ENCODE measurements at places on chromosomes 4 and X.

- DNase-seq = no peak
Observed at GRCh38 chrX:9349572-9350494, 115.0 kb upstream of the TBL1X start.

GRCh38 chrX:130874751-130875150, 28.3 kb downstream of the ENOX2 start:
- DNase-seq = no peak

- DNase-seq = no peak
Observed at GRCh38 chr4:126834854-126835253, 797.9 kb upstream of the INTU start.

GRCh38 chrX:110321081-110321480, 3.2 kb upstream of the AMMECR1 start:
- no peak for DNase-seq

DNA sequence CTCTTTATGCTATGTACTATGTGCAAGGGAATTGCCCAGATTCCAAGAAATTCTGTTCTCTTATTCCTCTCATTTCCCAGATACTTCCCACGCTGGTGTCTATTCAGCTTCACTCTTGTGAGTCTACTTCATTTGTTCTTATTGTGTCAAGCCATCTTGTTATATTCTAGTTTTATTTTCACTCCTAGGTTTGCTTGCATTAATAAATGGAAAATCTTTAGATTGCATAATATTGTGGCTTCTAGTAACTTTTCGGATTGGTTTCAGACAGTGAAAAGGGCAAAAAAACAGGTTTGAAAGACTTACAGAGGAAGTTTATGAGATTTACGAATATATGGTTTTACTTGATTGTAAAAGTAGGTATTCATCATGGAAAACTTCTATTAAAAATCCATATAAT, 128.4 kb downstream of the BTC start:
- DNase-seq = no peak

DNA sequence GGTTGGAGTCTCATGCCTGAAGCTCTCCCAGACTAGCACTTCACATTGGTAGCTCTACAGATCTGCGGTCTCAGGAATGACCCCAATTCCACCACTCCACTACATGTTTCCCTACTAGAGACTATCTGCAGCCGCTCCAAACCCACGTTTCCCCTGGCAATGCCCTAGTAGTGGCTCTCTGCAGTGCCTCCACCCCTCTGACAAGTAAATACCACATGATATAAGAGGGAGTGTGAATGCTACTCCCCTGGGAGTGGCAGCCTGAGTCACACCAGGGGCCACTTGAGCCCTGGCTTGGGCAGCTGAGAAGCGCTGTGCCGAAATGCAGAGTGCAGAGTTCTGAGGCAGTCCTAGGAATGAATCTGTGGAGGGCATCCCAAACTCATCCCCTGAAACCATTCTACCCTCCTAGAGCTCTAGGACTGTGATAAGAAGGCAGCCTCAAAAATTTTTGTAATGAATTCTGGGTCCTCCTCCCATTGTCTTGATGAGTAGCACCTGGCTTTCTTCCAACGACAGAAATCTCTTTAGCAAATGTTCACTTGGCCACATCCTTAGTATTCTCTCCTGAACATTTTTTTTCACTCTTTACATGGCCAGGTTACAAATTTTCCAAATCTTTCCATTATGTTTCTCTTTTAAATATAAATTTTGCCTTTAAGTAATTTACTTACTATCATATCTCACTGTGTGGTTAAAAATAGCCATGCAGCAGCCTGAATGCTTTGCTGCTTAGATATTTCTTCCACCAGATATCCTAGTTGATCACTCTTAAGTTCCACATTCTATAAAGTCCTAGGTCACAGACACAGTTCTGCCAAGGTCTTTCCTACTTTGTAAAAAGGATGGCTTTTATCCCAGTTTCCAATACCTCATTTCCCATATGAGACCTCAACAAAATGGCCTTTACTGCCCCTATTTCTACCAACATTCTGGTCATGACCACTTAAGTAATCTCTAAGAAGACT, 160.2 kb upstream of the CPEB2 start:
- no peak for DNase-seq

- no peak for DNase-seq
Observed at GRCh38 chr4:56511098-56511497, 5.5 kb downstream of the ARL9 start.

GRCh38 chr4:42483426-42484379, 86.4 kb downstream of the SHISA3 start:
- no peak for DNase-seq

- DNase-seq = no peak
Observed at GRCh38 chr4:145722561-145722960, 42.6 kb downstream of the C4orf51 start.

- DNase-seq = no peak
Observed at GRCh38 chr4:140094438-140095420, 59.3 kb downstream of the MAML3 start.

DNA sequence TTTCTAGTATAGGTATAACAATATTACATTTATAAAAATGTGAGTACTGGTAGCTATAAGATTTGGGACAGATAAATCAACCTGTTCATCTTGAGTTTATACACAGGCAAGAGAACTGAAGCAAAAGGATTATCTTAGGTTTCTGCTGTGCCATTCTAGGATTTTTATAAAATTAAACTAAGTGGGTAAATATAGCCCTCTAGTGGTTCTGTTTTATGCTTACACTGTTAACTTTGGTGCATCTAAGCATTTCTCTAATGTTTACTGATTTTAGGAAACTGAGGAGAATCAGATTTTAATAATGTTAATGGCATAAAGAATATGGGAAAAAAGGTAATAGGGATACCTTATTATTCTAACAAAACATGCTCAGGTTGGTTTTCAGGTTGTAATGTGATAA, 1.1 kb upstream of the RRH start:
- no peak for DNase-seq

GRCh38 chrX:118740276-118740889, 13.0 kb downstream of the IL13RA1 start:
- DNase-seq = no peak

DNA sequence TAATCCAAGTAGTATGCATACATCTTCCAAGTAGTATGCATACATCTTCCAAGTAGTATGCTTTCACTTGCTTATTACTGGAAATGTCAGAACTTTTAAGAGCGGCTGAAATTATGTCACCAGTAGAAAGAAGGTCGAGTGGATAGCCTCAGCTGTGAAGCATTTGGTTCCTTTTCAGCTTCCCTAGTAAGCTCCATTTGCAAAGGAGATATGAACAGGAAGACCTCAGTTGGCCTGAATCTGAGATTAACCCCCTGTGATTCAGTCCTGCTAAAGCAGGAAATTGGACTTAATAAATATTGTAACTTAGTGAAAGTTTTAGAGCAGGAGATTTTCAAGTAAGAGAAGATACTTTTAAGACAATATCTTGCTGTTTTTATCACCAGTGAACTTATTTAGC, 48.1 kb downstream of the PCDH7 start:
- no peak for DNase-seq

GRCh38 chr4:155602351-155603140, 64.1 kb upstream of the GUCY1A1 start:
- no peak for DNase-seq

DNA sequence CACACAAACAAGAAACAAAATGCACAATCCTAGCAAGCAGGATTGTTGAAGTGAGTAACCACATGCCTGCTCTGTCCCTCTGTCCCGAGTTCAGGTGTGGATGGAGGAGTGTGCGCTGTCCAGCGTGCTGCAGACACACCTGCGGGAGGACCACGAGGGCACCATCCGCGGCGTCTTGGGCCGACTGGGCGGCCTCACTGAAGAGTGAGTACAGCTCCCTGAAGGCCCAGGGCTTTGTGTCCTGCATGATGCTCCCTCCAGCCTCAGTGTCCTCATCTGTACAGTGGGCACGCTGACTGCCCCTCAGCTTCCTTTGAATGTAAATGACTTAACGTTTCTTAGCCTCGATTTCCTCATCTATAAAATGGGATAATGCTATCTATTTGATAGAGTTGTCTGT, 82.5 kb downstream of the EVC start:
- no peak for DNase-seq

DNA sequence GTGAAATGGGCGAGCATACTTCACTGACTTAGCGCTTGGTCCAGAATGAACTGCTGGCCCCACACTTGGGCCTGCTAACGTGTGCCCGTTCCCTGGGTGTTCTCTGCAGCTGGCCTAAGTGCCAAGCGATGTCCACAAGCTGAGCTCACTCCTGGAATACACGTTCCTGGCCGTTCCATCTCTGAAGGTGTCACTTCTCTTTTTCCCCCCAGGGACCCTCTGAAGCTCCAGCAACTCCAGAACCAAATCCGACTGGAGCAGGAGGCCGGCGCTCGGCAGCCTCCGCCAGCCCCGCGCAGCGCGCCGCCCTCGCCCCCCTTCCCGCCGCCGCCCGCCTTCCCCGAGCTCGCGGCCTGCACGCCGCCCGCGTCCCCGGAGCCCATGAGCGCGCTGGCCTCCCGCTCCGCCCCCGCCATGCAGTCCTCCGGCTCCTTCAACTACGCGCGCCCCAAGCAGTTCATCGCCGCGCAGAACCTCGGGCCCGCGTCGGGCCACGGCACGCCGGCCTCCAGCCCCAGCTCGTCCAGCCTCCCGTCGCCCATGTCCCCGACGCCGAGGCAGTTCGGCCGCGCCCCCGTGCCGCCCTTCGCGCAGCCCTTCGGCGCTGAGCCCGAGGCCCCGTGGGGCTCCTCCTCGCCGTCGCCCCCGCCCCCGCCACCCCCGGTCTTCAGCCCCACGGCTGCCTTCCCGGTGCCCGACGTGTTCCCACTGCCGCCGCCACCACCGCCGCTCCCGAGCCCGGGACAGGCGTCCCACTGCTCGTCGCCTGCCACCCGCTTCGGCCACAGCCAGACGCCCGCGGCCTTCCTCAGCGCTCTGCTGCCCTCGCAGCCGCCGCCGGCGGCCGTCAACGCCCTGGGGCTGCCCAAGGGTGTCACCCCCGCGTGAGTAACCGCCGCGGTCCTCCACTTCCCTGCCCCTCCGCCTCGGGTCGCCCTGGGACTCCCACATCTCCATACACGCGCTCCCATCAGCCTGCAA, 132.3 kb downstream of the CBR4 start:
- DNase-seq = no peak

DNA sequence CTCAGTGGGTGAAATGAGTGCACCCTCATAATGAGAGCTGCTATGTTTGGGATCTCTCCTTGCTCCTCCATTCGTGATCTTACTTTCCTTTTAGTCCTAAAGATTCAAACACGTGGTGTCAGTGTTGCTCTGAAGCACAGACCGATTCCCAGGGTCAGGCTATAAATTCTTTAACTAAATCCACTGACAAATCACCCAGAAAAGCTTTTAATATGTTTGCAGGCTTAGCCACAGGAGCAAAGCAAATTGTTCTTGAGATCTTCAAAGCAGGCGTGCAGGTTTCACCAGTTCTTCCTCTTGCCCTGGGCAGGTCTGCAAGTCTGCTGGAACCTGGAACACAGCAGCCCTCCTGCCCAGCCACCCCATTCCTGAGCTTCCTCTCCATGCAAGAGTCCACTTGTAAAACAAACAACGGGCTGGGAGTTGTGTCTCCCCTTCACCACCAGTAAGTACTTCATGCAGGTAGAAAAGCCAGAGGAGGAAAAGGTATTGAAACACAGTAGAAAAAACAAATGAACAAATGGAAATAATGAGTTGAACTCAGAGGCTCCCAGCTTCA, 70.1 kb upstream of the ENPP6 start:
- no peak for DNase-seq
